ENCODE measurements at places on chromosomes 1 and 21.
A peak's percentile ranks its signal among the peaks of the same experiment; 100 is the strongest.

DNA sequence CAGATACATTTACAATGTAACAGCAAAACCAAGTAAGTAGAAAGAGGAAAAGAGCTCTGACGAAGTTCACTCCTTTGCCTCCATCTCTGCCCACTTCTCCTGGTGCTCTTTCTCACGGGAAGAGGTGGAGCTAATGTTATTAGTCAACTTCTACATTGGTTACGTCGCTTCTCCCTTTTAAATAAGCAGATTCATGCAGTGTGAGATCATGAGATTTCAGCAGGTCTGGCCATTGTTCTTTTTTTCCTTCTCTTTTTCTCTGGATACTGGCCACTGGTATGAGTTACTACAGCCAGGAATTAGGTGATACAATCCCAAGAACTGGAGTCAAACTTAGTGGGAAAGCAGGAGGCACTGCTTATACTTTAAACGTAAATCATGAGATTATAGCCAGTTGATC, 207.1 kb downstream of the AKT3 start:
- no peak for DNase-seq

- no peak for DNase-seq
Observed at GRCh38 chr1:54237586-54237985, 37.6 kb downstream of the MRPL37 start.

DNA sequence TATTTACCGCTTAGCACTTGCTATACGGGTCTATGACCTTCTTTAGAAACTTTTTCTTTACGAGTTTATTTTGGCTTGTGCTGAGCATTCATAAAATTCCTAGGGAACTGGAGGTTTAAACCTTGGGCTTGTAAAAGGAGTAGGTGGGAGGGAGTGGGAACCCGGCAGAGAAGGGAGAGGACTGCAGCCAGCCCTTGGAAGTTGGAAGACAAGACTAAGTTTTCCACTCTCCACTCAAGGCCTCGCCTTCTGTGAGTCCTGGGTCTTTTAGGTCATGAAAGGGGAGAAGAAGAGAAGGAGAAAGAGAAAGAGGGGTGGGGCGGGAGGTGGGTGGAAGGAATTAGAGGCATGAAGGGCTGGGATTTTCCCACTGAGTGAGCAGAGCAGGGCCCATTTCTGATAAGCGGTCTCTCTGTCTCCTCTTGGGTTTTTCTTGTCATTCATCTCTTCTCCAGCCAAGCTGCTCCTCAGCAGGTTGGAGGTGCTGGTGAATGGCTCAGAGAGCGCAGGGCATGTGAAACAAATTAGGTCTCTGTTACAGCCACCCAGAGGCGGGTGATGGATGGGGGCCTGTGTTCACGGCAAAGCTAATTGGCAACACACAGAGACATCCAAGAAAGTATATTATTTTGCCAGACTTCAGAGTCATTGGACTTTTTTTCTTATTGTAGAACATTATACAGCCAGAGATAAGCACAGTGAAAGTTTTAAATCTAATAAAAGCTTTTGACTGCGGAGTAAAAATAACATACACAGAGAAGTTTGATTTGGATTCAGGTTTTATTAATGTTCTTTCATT, 247.3 kb downstream of the FOXD2 start:
- no peak for DNase-seq

GRCh38 chr1:39204441-39205081, at the start of gene MACF1:
TSS of gene MACF1 (plus strand) at chr1:39204695. CDS start at chr1:39205023, 328 bp downstream.
- DNase-seq: no peak

DNA sequence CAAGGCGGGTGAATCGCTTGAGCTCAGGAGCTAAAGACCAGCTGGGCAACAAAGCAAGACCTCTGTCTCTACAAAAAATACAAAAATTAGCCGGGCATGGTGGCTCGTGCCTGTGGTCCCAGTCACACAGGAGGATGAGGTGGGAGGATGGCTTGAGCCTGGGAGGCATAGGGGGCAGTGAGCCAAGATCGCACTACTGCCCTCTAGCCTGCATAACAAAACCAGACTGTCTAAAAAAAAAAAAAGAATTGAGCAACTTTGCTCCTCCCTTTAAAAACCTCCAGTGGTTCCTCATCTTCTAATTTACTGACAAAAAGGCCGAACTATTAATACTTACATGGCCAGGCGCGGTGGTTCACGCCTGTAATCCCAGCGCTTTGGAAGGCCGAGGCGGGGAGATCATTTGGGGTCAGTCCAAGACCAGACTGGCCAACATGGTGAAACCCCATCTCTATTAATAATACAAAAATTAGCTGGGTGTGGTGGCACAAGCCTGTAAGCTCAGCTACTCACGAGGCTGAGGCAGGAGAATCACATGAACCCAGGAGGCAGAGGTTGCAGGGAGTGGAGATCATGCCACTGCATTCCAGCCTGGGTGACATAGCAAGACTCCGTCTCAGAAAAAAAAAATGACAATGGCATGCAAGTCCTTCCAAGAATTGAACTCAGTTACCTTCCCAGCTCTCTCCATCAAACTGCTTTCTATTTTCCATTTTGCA, 4.4 kb downstream of the ACBD3 start:
- DNase-seq: peak; percentile 11

- DNase-seq: no peak
Observed at GRCh38 chr1:226674892-226675714, 64.0 kb downstream of the ITPKB start.

GRCh38 chr21:39313042-39313570, 326 bp downstream of the BRWD1 start:
- DNase-seq: no peak

GRCh38 chr1:27003745-27004470, 8.7 kb downstream of the TENT5B start:
- DNase-seq: no peak

GRCh38 chr1:201655243-201655642, 116.3 kb downstream of the NAV1 start:
- DNase-seq: no peak

DNA sequence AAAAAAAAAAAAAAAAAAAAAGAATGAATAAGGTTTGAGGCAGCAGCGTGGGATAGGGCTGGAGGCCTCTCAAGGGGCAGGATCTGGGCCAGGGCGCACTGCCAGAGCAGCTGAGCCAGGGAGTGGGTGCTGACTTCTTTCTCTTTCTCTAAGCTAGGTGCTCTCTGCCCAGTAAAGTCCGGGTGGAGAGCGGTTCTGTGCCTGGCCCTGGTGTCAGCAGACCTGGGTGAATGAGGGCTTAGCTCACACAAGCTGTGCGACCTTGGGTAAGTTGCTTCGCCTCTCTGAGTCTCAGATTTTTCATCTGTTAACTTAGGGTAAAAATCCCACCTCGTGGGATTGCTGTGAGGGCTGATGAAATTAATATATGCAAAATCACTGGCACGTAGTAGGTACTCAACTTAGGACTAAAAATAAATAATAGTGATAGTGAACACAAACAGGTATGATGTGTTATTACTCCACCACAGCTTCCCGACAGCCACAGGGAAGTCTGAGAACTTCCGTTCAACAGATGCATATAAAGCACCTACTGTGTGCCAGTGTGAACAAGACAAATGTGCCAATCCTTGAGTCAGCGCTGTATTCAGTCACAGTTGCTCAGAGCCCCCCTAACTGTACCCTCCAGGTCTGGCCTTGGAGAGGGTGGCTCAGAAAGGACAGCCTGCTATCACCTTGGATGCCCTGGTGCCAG, 2.0 kb upstream of the FAM131C start:
- no peak for DNase-seq

- DNase-seq: no peak
Observed at GRCh38 chr1:108208724-108209446, 8.7 kb upstream of the SLC25A24 start.

GRCh38 chr1:160681891-160682140, 29.8 kb downstream of the CD48 start:
- no peak for DNase-seq

DNA sequence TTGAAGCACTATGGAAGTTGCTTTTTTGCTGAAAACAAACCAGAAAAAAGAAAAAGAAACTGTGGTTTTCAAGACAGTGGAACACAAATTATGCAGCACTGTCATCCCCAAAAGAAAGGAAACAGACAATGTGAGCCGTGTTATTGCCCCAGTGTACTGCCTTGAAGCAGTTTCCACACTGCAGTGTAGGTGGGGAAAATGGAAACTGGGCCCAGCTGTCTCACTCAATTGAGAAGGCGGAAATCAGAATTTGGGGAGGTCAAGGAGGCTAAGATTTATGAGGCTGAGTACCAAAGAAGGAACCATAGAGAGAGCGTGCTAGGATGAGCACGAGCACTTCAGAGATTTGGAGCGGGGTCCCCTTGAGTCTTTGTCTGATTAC, 55.5 kb downstream of the MPZL1 start:
- no peak for DNase-seq

GRCh38 chr1:14255711-14256110, 342.8 kb upstream of the KAZN start:
- no peak for DNase-seq

DNA sequence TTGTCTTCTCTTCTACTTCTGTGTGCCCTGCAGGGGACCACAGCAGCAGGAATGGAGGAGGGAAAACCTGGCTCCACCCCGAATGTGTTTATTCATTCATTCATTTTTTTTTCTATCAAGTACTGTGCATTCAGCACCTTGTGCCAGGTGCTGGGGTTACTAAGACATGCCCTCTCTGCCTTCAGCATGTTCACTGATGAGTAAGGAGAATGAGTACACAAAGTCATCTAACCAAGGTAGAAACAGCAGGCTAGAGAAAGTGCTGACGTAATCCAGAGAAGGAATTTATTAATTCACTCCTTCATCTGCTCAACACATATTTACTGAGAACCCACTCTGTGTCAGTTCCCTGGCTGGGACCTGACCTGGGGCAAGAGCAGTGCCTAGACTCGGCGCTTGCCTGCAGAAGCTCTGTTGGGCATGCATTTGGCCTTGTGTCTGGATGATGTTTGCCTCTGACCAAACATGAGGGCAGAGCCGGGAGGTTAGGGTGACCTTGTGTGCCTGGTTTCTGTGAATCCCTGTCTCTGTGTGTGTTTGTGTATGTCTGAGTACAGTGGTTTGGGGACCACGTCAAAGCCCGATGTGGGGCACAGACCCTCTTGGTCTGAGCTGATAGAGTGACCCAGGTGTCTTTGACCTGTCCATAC, 3.3 kb upstream of the MYOG start:
- no peak for DNase-seq

DNA sequence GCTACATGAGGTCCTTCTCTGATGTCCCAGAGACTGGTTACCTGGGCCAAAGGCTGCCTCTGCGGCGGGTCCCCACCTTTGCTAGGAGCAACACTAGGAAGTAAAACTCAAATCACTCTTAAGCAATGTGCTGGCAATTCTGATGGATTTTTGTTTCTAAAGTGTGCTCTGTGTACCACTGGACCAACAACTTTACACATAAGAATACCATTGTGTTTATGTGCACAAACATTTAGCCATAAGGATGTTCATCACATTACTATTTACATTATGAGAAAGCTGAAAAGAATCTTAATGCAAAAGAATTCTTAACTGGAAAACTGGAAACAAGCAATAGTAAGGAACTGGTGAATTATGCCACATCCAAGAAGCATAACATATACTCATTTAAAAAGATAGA, 38.6 kb downstream of the SSBP3 start:
- DNase-seq: no peak

DNA sequence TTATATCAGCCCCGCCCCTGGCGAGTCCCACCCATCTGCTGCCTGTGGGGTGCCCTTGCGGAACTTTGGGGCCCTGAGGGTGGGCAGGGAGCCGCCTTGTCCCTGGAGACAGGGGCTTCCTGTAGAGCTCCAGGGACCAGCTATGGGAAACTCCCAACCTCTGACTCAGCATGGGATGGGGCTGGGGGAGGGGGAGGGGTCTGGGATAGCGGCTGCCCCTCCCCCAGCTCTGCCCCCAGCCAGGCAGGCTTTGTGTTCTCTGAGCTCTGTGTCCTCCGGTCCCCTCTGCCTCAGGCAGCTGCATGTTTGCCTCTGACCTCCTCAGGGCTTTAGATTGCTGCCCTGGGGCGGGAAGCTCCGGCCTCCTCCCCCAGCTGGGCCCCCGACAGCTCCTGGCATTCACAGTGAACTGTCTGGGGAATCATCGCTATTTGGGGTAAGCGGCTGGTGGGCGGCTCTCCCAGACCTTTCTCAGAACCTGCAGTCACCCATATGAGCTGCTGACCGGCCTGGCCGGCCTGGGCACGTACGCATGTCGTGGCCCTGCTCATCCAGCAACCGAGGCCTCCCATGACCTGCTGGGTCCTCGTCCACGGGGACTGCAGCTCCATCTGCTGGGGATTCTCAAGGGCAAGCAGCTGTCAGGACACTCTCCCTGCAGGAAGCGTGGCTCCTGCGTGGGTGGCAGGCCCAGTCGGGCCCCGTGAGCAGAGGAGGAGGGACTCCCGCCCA, 17.1 kb downstream of the ARHGEF16 start:
- DNase-seq: no peak

DNA sequence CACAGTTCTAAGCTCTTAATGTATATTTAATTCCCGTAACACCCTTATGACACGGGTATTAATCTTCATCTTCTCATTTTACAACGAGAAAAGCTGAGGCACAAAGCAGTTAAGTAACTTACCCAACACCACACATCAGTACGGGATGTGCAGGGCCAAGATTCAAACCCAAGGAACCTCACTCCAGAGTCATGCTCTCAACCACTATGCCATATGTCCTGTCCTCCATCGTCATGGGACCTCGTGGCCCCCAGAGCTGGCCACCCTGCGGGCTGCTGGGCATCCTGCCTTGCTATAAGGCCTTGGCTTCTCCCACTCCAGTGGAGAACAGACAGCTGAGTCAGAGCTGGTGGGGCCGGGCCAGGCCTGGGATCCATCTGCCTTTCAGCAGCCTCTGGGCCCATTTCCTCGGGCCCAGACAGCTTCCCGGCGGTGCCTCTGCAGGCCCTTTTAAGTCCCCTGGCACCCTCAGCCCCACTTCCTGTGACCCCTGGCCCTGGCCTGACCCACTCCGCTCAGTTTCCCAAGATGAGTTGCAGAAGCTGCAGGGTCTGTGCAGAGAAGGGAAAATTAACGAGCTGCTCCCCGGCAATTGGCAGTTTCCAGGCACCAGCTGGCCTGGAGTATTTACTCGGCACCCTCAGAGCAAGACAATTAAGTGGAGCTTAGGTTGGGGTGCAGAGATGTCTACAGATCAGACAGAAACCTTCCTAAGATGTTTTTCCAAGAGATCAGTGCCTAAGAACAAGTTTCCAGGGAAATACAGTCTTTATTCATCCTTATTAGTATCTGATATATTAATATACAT, 98.2 kb downstream of the EPHB2 start:
- DNase-seq: peak; percentile 7

- DNase-seq: no peak
Observed at GRCh38 chr1:234963180-234963903, 165.3 kb downstream of the TOMM20 start.

Data from NCI-H1694 treated with DMSO at 0.1 percent for 48 hours (cell line).